Activated CD4-positive, CD25-positive, alpha-beta regulatory T cell (primary cell): ENCODE measurements at places on chromosomes 7 and 10.

GRCh38 chr10:110802090-110802489, 69.6 kb upstream of the PDCD4 start:
- DNase-seq = no peak

DNA sequence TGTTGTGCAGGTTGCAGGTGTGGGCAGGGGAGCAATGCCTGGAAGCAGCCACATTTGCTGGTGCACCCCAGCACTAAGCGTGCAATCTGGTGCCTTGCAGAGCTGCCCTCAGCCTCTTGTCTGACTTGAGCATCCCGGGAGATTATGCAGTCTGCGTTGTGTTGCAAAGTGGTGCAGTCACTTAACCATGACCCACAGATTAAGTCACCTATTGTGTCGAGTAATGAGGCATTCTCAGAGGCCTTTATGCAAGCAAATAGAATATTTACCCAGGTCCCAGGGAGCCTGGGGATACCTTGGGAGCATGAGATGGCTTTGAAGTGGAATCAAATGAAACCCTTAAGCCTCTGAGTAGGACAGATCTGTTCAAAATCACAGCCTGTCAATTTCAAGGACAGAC, 529.0 kb downstream of the TYW1 start:
- DNase-seq = no peak

GRCh38 chr10:87827681-87828080, 9.7 kb upstream of the ATAD1 start:
- DNase-seq = no peak

DNA sequence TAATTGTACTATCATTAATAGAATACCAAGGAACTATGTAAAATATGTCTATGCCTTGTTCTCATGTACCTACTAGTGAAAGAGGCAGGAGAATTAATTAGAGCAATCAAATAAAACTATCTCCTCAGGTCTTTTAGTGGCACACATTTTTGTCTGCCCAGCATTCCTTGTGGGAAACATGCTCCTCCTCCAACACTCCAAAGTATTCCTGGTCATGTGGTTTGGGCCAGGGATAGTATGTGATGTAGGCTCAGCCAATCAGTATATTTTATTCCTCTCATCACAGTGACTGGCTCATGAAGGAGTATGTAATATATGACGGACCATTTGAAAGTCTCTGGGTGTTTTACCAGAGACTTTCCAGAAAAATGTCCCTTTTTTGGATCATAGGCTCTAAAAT, 16.7 kb upstream of the SYPL1 start:
- DNase-seq = no peak

- no peak for DNase-seq
Observed at GRCh38 chr10:132865851-132866600, 76.3 kb downstream of the CFAP46 start.

- DNase-seq = no peak
Observed at GRCh38 chr7:73971322-73971703, 56.7 kb upstream of the ELN start.

- DNase-seq = no peak
Observed at GRCh38 chr7:100685631-100686145, 8.4 kb downstream of the GIGYF1 start.

DNA sequence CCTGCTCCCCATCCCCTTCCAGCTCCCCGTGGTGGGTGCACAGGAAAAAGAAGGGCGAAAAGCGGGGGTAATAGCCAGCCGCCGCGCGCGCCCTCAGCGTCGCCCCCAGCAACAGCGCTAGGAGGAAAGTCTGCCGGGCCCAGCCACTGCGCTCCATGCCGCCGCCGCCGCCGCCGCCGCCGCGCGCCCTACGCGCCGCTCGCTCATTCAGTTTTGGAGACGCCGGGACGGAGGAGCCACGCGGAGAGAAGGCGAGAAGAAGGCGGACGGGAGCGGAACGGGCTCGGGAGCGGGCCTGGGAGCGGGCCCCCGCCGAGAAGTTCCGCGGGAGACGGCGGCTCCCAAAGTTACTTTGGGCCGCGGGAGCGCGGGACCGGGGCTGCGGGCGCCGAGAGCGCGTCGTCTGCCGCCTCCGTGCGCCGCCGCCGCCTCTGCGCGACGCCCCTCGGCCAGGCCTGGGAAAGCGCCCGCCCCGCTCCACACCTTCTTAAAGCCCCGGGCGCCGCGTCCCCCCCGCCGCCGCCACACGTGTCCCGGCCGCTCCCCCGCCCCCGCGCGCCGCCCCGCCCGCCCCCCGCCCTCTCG, at the start of gene RELN:
TSS of gene RELN (minus strand) at position 459 of the 585 bp plus-strand sequence. CDS start at position 157, 302 bp downstream.
- no peak for DNase-seq

DNA sequence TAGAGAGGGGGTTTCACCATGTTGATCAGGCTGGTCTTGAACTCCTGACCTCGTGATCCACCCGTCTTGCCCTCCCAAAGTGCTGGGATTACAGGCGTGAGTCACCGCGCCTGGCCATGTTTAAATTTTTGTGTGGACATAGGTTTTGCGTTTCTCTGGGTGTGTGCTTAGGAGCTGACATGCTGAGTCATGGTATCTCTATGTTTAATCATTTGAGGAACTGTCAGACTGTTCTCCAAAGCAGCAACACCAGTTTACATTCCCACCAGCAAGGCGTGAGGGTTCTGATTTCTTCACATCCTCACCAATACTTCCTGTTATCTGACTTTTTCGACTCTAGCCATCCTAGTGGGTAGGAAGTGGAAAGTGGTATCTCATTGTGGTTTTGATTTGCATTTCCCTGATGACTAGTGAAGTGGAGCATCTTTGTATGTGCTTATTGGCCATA, 153.7 kb downstream of the DNAJB6 start:
- DNase-seq = no peak

DNA sequence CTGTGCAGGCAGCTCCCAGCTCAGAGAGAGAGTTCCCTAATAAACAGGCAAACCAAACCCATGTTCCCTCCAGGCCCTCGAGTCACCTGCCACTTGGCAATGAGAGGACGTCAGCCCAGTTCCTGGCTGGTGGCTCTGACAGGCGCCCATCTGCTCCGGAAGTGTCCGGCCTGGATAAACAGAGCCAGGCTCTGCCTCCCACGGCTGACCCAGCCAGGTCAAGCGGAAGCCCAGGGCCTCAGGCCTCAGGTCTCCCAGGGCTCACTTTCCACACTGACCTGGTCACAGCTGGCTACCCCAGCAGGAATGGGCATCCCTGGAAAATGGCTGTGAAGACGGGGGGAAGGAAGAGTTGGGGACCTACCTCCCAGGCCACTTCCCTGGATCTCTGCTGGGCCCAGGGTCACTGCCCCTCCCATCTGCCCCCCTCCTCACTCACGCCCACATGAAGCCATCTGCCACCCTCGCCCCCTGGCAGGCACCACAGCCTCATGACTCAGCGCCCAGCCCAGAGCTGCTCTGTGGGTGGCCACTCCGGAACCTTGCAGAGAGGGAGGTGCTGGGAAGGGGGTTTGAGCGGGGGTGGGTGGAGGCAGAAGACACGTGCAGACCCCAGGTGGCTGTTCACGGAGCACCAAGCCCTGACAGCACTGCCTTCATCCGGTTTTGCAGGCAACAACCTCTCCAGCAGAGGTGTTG, 37.4 kb upstream of the DUSP5 start:
- DNase-seq = no peak

- no peak for DNase-seq
Observed at GRCh38 chr7:12975412-12975811, 288.0 kb downstream of the ARL4A start.

DNA sequence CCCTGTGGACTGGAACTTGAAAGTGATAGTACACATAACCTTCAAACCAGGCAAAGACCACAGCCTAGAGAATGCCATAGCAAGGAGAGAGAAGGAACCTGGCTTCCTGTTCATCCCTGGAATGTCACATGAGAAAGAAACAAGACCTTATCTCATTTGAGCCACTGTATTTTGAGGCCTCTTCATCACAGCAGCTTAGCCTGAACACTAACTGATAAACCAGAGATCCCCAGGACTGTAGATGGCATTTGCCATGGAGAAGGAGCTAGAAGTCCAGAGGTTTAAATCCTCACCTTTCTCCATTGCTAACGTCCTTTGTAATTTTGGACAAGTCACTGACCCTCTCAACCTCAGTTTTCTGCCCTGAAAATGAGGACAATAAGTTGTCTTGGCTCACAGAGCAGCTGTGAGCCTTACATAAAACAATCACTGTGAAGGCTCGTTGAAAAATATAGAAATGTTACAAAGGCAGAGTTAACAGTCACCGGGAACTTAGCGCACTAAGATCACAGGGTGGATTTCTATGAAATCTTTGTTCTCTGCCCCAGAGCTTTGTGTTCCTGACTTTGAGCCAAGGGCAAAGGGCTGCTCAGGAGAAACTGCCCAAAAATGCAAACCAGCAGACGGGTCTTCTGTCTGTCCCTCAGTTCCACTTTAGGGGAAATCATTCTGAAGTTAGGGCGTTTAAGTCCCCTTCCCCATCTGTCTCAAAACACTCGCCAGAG, 197.0 kb downstream of the USP6NL start:
- DNase-seq = no peak

DNA sequence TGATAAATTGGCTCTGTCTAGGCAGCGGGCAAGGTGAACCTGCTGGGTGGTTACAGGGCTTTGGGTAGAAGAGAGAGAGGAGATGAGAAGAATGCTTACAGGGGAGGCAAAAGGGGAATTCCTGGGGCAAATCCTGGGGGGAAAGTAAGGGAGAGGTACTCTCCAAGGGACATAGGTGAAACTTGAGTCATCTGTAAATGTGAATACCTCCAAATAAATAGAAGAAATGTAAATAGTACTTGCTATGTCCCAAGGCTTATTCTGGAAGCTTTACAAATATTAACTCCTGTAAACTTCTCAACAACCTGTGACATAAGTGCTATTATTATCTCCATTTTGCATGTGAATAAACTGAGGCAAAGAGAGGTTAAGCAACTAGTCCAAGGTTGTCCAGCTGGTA, 57.7 kb upstream of the CDK13 start:
- DNase-seq = no peak

GRCh38 chr7:78195281-78195680, 396.7 kb downstream of the PHTF2 start:
- DNase-seq = no peak

- DNase-seq = no peak
Observed at GRCh38 chr7:46283852-46284251, 362.8 kb upstream of the IGFBP3 start.

DNA sequence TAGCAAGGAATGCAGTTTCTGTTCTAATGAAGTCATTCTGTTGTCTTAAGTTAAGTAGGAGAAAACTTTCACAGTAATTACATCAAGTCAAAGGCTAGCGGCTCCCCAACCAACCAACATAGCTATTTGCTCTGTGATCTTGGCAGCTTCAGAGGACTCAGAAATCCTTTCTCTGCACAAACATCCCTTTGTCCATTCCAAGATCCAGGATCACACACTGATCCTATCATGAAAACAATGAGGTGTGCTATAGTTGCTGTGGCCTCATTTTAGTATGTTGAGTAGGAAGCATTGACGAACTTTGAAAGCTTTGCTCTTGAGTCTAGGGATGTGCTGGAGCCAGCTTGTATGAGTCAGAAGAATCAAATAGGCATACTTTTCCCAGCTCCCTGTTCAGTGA, 218.2 kb upstream of the PRSS58 start:
- no peak for DNase-seq

- no peak for DNase-seq
Observed at GRCh38 chr10:4127518-4128315, 342.7 kb upstream of the KLF6 start.

DNA sequence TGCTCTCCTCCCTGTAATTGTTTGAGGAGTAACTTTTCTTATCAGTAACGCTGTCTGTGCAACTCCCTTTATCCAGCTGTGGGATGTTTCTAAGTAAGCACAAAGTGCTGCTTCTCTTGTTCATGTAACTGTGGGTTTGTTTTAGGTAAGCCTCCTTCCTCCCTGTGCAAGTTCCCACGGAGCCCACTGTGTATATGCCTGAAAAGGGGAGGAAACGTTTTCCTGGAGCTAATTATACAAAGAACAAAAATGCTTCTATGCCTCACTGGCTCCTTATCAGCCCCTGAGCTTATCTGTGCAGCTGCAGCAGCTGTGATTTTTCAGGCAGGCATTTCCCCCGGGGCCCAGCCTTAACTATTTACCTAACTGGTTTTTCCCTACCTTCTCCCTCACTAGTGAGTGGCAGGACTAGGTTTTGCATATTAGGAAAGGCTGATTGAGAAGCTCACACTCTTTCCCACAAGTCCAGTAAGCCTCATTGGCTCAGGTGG, 593.4 kb upstream of the GHITM start:
- DNase-seq = no peak

GRCh38 chr10:73065441-73065840, 31.2 kb downstream of the P4HA1 start:
- no peak for DNase-seq

DNA sequence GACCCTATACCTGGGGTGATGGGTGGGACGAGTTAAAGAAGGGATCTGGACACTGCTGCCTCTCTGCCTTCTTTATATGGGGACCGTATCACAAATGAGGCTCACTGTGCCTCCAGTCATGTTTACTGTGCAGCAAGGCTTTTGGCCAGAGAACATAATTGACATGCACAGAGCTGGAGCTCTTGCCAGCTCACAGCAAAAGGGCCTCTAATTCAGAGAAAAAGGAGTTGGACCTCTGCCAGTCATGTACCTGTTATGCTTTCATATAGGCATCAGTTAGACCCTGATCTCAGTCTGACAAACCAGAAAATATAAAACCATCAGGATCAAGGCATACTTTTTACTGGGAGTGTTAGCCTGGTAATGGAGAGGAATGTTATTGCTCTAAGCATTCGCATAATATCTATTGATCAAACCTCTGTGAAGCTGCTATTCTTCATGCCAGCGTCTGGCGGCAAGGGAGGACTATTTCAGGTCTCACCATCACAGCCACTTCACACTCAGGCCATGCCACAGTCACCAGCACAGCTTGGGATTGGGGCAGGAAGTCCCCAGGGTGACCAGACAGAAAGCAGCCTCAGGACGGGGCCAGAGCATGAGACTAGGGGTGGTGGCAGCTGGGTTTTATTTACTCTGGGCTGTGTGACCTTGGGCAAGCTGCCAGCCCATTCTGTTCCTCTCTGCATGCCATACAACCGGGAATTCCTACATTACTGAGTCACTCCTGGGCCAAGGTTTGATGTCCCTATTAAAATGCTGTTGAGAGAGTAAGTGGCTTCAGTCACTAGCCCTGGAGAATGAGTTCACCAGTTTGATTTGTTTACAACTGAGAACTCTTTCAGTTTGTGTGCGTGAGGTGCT, 90.1 kb downstream of the NPSR1 start:
- no peak for DNase-seq

DNA sequence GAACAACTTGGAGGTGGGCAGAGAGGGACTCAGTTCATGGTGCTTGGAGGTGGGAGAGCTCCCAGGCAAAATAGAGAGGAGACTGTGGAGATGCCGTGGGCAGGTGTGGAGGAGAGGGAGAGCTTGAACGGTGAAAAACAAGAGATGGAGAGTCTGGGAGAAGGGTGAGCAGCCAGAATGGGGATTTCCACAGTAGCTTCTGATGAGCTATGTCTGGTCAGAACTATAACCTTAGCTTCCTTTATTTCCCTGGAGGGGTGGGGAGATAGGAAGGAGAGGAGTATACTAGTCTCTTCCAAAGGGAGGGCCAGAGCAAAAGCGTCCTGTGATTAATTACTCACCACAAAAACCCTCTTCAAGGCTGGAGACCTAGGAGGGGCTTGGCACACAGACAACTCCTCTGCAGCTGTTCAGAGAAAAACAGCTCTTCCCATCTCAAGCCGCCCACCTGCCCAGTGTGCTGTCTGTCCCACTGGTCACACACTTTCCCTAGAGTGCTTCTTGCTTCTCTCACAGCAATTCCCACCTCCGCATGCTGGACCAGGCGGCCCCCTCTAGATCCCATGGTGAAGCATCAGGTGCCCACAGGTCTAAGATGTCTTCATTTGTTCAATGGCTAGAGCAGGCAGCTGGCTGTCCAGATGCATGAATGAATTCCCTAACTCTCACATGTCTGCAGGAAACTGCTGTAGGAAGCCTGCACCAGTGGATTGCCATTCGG, 41.9 kb downstream of the TAS2R41 start:
- no peak for DNase-seq
